ENCODE measurements at places on chromosomes 12 and 14. TPM values are rescaled to one million over a fixed set of nuclear protein-coding genes. Genes with fewer than 3 reads are reported as not detected.

GRCh38 chr12:39124768-39125167 lies 219.4 kb upstream of the CPNE8 start:
- DNase-seq = no peak

Gene PKP2
- total RNA-seq = 0.29 TPM

- no peak for DNase-seq
Observed at GRCh38 chr12:11881835-11882234, 188.9 kb upstream of the BCL2L14 start.

- DNase-seq = peak; percentile 26
Observed at GRCh38 chr14:68181519-68182326, 362.1 kb downstream of the RAD51B start.

GRCh38 chr12:20097626-20098025 lies 270.7 kb upstream of the PDE3A start:
- peak; percentile 91 for DNase-seq

Gene TRHDE
- total RNA-seq = 0.59 TPM

DNA sequence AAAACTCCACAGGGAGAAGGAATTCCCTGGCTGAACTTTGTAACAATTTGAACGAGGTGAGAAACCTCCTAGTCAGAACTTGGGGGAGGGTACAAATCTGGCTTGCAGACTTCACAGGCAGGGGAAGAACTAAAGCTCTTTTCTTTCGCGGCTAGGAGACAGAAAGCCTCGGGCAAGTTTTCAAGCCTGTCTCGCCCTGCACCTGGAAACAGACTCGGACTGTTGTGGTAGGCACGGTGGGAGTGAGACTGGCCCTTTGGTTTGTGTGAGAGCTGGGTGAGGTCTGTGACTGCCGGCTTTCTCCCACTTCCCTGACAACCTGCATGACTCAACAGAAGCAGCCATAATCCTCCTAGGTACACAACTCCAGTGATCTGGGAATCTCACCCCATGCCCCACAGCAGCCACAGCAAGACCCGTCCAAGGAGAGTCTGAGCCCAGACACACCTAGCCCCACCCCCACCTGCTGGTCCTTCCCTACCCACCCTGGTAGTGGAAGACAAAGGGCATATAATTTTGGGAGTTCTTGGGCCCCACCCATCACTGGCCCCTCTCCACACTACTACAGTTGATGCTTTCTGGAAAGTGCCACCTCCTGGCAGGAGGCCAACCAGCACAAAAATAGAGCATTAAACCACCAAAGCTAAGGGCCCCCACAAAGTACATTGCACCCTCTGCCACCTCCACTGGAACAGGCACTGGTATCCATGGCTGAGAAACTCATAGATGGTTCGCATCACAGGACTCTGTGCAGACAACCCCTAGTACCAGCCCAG lies 102.7 kb upstream of the ST8SIA1 start:
- no peak for DNase-seq

DNA sequence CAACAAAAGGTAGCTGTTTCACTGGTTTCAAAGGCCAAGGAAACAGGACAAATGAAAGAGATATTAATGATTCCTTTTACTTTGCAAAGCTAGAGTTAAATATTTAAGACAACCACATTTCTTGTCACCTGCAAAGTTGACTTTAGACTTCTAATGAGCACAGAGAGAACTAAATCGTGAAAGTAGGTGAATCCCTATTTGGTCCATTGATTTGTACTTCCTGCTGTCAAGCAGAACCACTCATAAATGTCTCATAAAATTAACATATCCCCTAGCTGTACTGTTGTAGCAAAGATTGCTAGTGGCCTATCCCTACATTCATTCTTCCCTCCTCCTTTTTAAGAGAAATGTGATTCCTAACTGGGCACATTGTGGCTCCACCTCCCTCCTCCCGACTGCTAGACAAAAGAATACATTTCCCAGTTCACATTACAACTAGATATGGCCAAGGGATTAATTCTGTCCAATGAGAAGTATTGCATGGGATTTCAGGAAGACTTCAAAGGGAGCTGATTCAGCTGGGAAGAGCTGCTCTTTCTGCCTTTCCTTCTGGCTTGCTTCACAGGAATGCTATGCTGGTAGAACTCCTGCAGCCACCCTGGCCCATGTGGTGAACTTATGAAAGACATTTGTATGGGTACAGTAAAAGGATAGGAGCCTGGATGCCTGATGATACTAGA lies 227.5 kb upstream of the ABCD2 start:
- no peak for DNase-seq

DNA sequence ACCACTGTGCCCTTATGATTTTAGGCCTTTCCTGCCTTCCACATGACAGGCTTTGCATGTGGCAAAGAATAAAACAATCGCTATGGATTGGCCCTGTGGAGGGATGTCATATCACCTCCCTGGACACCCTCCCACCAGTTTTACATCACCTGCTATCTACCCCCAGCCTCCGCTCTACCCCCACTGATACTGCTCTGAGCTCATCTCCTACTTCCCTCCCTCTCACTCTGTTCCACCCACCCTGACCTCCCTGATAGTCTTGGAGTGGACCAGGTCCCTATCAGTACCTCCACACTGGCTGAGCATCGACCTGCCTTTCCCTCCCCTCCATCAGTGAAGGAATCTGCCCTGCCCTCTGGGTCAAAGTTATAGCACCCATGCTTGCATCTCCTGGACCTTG lies 91.8 kb upstream of the FOXN3 start:
- peak; percentile 56 for DNase-seq

DNA sequence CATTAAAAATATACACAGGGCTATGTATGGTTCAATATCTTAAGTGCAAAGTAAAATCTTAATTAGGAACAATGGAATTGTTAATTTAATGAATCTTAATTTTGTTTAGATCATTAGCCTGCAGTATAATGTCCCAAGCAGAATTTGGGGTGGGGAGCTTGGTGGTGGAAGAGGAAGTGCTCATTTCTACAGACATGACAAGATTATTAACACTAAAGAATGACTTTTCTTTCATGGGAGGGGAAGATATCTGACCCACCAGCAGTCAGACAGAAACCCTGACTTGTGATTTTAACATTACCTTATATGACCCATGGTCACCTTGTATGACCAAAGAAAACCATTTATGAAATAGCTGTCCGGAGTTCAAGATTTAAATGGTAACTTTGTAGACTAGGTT lies 41.3 kb upstream of the HIF1A start:
- DNase-seq = no peak

DNA sequence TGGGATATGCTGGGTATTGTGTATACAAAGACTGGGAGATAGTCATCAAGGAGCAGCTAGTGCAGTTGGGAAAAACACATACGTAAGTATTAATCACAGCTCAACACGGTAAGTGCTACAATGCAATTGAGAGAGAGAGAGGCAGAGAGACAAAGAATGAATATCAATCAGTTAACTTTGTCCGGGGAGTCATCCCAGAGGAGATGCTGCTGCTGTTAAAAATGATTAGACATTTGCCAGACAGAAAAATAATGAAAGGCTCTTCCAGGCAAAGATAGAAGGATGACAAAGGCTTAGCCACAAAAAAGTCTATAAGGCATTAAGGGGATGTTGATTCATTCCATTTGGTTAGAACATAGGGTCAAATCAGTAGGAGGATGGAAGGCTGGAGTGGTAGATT lies 45.1 kb downstream of the AKAP6 start:
- peak; percentile 49 for DNase-seq

DNA sequence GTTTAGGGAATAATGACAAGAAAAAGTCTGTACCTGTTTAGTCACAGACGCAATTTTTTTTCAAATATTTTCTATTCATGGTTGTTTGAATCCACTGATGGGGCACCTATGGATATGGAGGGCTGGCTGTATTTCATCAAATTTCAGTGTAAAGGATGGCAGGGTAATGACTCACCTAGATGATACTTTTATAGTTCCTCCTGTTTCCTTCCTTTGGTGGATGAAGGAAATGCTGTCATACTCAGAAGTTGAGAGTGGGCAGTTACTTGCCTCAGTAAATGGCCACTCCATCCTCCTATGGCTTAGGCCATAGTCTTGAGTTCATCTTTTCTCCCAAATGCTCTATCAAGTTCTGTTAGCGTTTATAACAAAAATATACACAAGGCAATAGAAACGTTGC lies 18.9 kb upstream of the C12orf71 start:
- DNase-seq = no peak

GRCh38 chr12:107955966-107956643 lies 173.0 kb upstream of the WSCD2 start:
- DNase-seq = no peak

- DNase-seq = no peak
Observed at GRCh38 chr12:104182621-104183378, 32.8 kb upstream of the TXNRD1 start.

- DNase-seq = no peak
Observed at GRCh38 chr12:34346372-34347034, 324.2 kb downstream of the ALG10 start.

Gene PLEKHD1
- under 0.01 TPM for total RNA-seq

GRCh38 chr14:85634205-85634604 lies 104.3 kb downstream of the FLRT2 start:
- DNase-seq = no peak

Gene PRPH
- total RNA-seq = not detected

DNA sequence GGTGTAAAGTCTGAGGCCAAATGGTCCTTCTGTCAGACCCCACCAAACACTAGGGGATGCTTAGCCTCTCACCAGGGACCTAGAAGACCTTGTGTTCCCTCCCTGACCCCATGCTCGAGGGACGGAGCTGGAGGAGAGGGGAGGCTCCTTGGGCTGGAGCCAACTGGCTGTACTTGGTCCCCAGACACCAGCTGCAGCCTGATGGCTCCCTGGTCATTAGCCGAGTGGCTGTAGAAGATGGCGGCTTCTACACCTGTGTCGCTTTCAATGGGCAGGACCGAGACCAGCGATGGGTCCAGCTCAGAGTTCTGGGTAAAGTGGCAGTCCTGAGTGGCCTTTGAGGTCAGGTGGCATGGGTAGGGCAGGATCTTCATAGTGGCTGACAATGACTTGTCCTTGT lies 29.0 kb downstream of the PAPLN start:
- DNase-seq = no peak

Gene PIP4P1
- total RNA-seq = 41.0 TPM

Gene ACOT6
- not detected for total RNA-seq

DNA sequence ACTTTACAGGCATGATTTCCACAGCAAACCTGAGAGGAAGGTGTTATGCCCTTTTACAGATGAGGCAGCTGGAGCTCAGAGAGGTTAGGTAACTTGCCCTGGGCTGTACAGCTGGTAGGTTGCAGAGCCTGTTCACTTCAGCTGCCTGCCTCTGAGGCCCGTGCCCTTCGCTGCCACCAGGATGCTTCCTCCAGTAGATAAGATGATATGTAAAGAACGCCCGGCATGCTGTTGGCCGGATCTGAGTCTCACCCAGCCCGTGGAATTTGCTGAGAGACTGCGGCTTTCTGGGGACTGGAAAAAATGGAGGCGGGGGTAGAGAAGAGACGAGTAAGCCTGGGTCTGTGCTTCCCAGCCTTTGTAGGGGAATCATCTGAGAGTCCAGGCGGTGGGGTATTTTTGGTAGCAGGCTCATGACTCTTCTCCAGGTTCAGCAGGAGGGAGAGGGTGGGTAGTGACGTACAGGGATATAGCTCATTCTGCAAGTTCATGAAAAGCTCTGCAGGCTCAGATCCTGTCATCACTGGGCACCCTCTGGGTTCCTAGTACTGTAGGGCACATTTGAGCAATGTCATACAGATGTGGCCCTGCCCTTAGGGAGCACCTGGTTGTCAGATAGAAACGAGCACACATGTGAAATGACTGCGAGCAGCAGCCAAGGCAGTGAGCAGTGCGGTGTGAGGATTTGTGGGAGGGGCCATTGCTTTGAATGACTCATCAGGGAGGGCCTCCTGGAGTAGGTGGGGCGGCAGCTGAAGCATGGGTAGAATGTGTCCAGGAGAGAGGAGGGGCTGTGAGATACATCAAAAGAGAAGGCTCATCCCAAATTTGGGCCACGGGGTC lies 159.4 kb downstream of the TSPAN9 start:
- peak; percentile 92 for DNase-seq

DNA sequence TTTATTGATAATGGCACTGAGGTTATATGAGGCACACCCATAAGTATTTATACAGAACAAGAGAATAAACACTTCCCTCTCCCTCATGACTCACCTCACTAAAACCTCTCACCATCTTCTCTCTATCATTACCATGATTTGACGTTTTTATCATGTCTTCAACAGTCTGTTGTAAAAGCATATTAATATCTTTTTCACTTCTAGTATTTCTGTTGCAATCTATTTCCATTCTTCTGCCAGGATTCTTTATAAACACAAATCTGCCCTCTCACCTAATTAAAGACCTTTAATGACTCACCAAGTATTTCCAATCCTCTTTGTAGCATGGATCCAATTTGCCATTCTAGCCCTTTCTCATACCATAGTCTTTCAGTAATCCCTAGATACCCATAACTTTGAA lies 527.7 kb downstream of the SLC16A7 start:
- no peak for DNase-seq

GRCh38 chr12:110775997-110776396 lies 33.3 kb upstream of the PPP1CC start:
- no peak for DNase-seq

Measured in osteoblast (primary cell).